ENCODE measurements at places on chromosomes 6 and 20. TPM values are rescaled to one million over a fixed set of nuclear protein-coding genes. Genes with fewer than 3 reads are reported as not detected.

DNA sequence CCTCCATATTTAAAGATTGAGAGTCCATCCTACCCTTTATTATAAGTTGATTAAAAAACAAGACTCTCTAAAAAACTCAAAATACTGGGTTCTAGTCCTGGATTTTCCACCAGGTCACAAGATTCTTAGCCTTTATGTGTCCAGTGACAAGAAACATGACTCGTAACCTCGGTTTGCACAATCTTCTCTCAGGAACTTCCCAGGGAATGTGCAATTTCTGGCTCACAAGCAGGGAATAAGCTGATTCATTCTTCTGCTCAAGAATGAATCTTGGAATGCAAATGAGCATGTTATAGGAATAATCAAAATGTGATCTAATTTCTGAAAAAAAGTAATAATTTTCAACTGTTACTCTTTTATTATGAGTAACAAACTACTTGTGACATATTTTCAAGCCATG lies 45.1 kb downstream of the OGFRL1 start:
- peak; percentile 94 for DNase-seq

GRCh38 chr20:34843421-34843820 lies 18.0 kb upstream of the NCOA6 start:
- DNase-seq, result no peak

- DNase-seq, result peak; percentile 26
Measured at GRCh38 chr6:43278524-43279078, 19.5 kb upstream of the SLC22A7 start.

- no peak for DNase-seq
Measured at GRCh38 chr6:41664271-41664670, 26.0 kb downstream of the MDFI start.

- DNase-seq, result no peak
Measured at GRCh38 chr6:100879317-100879716, 1.8 kb downstream of the ASCC3 start.

DNA sequence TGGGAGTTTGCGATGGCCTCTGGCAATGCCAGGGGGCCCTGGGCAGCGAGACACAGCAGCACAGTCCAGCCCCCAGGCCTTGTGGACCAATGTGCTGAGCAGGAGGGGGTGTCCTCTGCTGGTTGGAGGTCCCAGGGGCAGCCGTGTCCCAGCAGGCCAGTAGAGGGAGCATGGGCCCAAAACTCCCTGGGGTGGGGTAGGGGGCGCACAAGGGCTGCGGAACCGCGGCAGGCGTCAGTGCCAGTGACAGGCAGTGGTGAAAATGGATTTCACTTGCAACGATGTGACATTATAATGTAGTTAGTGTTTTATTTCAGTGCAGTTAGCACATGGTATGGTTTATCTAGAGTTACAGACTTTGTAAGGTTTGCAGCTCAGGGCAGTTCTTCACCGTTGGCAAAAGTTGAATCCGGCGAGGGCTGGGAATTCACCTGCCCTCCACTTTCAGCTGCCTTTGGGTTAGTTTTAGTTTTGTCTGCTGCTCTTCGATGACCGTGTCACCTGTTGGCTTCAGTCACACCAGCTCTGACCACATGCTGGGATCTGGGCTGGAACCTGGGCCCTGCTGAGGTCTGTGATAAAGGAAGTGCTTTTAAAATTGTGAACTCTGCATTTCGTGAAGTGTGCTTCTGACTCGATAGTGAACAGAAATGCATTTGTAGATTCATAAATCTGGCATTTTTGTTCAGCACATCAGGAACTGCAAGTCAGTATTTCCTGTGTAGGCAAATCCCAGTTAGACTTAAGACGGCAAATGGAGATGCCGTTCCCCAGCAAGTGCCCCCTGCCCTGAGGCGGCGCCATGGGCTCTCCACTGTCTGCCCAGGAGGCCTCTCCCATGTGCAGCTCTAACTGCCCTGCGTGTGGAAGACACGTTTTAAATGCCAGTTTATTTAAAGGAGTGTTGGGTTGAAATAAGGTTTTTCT lies 46.8 kb downstream of the PYGB start:
- peak; percentile 28 for DNase-seq

GRCh38 chr6:39214846-39215639 lies 14.2 kb downstream of the KCNK5 start:
- no peak for DNase-seq

DNA sequence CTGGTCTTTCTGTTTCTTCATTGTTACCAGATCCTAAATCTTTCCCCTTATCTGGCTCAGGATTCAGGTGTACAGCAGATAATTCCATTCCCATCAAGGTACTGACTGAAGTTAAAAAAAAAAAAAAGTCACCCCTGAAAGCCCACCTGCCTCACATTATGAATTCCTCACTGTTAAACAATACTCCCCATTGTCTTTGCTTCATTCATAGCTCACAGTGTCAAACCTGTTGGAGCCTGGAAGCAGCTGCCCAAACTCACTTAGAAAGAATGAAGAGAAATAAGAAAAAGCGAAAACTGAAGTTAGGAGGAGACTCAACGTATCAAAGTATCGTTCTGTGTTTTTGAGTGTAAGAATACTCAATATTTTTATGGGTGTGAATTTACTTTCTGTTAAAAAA lies 1.8 kb upstream of the DCBLD1 start:
- no peak for DNase-seq

GRCh38 chr6:123677897-123678296 lies 41.1 kb upstream of the TRDN start:
- DNase-seq, result no peak

GRCh38 chr6:166499350-166500163 lies 86.9 kb downstream of the RAMACL start:
- no peak for DNase-seq

DNA sequence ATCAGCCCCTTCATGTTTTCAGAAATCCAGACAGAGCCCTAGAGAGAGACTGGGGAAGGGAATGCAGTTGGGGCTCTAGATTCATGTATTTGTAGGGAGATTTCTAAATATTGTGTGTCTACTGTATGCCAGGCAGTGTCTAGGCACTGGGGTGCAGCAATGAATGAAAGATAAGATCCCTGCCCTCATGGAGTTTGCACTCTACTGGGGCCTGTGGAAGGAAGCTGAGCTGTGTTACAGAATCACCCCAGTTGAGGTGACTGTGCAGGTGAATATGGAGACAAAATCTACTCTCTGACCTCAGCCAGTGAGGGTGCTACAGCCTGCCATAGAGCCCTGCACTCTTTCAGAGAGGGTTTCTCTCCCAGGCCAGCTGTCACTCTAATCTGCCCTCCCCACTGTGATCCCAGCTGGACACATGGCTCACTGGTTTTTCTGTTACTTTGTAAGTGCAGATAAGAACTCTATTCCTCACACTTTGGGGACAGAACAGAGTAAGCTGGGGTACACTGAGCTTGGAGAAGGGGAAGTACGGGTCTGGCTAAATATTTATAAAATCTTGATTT lies 69.2 kb upstream of the E2F3 start:
- DNase-seq, result no peak

DNA sequence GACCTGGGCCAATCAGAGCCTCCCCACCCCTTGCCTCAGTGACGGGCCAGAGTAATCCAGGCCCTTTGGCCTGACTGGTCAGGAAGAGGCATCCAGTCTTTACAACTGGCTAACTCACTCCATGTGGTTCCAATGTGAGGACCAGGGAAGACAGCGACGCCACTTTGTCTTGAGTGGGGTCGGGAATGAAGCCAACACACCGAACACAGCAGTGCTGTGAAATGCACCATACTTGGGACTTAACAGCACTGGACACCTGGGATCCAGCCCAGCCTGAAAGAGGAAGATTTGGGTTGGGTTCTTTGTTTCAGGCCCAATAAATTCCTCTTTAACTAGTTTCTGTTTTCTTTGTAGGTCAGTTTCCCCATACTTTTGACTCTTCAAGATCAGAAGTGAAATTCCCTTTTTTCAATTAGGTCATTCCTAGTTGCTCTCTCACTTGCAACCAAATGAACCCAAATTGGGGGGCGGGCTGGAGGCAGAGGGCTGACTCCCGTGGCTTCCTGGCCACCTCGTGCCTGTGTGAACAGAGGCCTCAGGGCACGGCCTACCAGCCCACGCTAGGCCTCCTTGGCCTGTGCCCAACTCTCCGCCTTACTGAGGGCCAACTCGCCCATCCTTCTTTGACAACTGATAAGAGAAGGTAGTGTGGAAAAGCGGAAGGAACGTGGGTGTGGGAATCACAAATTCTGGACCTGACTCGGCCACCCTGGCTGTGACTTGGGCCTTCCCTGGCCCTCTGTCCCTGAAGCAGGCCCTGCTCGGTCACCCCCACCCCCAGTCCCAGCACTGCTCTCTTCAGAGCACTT lies 17.1 kb downstream of the SULF2 start:
- no peak for DNase-seq

DNA sequence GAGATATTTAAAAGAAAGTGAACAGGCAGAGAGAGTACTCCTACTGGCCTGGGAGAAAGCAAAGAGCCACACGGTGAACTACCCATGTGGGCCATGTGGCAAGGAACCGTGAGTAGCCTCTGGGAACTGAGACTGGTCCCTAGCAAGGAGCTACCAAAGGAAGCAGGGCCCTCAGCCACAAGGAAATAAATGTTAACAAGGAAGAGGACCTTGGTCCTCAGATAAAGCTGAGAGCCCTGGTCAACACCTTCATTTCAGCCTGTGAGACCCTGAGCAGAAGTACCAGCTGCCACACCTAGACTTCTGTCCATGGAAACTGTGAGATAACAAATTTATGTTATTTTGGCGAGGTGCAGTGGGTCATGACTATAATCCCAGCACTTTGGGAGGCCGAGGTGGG lies 25.3 kb downstream of the BMP2 start:
- no peak for DNase-seq

DNA sequence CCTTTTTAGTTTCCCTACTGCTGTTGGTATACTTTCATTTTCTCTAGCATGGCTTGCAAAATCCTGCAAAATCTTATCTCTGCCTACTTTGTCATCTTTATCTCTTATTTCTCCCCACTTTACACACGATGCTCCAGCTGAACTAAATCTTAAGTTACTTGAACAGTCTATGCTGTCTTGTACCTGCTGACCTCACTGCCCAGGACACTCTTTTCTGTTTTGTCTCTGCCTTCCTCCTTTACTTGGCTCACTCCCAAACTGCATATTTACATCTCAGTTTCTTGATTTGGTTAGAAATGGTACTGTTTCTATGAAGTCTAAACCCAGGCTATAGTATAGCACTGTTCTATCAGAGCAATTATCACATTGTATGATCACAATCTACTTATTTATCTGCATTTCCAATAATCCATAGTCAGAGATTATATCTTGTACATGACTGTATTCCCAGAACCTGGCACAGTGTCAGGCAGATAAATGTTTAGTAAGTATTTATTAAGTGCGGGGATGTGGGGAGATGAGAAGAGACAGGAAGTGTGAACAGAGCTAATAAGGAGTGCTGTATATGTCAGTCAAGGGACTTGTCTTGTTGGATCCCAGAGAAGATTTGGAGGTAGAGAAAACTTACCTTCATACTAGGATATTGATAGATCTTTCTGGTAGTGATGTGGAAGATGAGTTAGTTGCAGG lies 57.6 kb downstream of the ADGRG6 start:
- peak; percentile 36 for DNase-seq

DNA sequence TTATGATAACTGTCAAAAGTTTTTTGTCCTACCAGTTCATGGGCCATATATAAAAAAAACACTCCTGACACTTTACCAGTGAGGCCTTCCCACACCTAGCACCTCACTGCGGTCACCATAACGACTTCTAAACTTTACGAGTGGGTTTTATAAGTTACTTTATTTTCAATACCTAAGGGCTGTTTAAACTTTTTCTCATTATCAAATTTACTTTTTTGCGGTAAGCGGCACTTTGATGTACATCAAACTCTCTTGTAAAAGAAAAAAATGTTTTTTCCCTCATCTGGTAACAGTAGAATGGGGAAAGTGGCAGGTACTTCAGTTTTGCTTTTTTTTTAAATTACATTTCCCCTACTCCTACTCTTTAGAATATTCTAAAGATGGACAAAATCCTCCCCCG lies 36.2 kb downstream of the FYN start:
- no peak for DNase-seq

DNA sequence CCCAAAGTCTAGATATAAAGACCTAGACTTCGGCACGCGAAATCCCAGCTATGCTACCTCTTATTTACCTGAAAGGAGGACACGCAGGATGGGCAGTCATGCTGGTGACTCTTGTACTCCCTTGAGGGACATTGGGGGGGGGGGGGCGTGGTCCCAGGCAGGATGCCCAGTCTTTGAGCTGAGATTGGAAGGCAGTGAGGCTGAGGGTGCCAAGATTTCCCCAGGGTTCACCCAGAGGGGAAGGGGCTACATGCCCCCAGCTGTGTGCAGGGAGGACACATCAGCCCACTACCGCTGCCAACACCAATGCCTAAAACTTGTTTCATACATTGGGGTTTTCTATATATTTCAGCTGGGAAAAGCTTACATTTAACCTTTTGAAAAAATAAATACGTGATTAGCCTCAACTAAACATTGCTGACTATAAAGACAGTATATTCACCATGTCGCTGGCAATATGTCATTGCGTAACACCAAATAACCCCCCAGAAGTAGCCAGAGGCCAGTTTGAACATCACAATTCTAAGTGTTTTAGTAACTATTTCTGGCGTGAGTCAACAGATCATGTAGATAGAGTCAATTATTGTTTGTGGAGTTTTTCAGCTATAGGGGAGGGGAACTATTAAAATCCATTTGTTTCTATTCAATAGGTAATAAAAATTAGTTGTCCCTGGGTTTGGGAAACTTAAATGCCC lies 21.6 kb downstream of the MGME1 start:
- no peak for DNase-seq

GRCh38 chr20:32672394-32672981 lies 1.3 kb downstream of the C20orf203 start:
- DNase-seq, result no peak

GRCh38 chr20:10306440-10307358 lies 88.1 kb downstream of the SNAP25 start:
- peak; percentile 96 for DNase-seq

DNA sequence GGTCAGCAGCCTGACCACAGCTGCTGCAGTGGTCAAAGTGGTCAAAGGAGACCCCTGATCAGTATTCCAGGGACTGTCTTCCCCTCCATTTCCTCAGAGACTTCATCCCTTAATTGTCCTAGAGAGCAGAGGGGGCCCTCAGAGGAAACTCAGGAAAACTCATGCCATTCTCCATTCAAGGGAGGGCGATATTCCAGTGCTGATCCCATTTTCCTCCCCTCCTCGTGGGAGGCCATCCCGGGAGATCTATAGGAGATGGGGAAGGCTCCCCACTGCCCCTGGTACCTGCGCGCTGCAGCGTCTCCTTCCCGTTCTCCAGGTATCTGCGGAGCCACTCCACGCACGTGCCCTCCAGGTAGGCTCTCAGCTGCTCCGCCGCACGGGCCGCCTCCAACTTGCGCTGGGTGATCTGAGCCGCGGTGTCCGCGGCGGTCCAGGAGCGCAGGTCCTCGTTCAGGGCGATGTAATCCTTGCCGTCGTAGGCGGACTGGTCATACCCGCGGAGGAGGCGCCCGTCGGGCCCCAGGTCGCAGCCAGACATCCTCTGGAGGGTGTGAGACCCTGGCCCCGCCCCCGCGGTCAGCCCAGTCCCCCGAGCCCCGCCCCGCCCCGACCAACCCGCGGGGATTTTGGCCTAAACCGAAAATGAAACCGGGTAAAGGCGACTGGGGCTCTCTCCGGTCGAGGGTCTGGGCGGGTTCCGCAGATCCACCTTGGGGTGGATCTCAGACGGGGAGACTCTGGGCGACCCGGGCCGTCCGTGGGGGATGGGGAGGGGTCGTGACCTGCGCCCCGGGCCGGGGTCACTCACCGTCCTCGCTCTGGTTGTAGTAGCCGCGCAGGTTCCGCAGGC lies 878 bp downstream of the HLA-C start:
- DNase-seq, result peak; percentile 44

GRCh38 chr20:40797425-40797824 lies 108.4 kb upstream of the MAFB start:
- peak; percentile 55 for DNase-seq

Gene MATN4
- not detected for total RNA-seq

Gene SEC63
- total RNA-seq, result 49.5 TPM

Gene PDE7B
- 23.9 TPM for total RNA-seq

Gene CRISP3
- not detected for total RNA-seq

Gene PRPF6
- 120 TPM for total RNA-seq

Gene CLIC5
- not detected for total RNA-seq

Gene SASH1
- 60.2 TPM for total RNA-seq

All from fibroblast of the aortic adventitia (primary cell).